CD4-positive, alpha-beta T cell treated with Interleukin-6 at 100 ng/mL for 8 hours (primary cell): ENCODE measurements at places on chromosomes 5 and 9.

- DNase-seq = no peak
These were observed 81.1 kb downstream of the CDO1 start for GRCh38 chr5:115735108-115735998.

DNA sequence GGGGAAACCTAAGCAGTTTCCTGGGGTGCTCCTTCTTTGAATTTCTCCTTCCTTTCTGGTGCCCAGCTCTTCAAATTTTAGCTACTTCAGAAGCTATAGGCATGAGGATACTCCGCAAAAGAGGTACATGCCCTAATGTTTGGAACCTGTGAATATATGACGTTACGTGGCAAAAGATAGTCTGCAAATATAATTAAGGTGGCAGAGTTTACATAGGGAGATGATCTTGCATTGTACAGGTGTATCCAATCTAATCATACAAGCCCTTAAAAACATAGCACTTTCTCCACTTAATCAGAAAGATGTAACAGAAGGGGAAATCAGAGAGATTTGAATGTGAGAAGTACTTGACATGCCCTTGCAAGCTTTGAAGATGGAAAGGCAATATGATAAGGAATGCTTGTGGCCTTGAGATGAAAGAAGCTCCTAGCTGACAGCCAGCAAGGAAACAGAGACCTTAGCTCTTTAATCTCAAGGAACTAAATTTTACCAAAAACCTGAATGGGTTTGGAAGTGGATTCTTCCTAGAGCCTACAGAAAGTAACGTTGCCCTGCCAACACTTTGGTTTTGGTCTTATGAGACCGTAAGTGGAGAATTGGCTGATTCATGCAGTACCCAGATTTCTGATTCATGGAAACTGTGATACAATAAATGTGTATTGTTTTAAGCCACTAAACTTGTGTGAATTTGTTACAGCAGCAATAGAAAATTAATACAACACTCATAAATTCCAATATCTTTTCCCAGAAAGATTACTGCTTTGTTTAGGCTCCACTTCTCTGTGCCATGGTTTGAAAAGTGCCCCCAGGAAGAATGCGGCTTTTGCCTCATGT lies 268.4 kb downstream of the FAM170A start:
- DNase-seq = no peak

DNA sequence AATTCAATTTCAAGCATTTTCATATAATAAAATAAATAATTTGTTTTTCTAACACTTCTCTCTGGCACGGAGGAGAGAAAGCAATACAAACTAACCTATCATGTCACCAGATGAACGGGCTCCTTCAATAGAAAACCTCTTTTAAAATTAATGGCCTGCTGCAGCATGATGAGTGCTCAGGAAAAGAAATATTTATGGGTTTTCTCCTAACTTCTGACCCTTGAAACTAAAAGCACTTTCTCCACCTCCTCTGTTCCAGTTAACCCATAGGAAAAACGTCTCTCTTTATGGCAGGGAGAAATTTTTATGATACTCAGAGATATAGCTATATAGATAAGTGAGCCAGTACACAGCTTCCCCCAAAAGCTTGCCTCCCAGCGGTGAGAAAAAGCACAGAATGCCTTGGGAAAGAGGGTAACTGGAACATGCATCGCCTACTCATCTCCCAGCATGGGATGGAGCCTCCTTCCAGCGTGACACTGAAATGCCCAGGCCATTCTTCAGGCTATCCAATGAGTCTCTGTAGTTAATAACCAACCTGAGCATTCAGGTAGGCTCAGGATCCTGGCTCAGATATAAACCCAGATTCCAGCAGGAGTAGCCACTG lies 963.0 kb upstream of the DMAC1 start:
- DNase-seq = no peak

- peak; percentile 48 for DNase-seq
These were observed 247.4 kb upstream of the RASA1 start for GRCh38 chr5:87020099-87020934.

- no peak for DNase-seq
These were observed 3.1 kb upstream of the RABL6 start for GRCh38 chr9:136804509-136805206.

DNA sequence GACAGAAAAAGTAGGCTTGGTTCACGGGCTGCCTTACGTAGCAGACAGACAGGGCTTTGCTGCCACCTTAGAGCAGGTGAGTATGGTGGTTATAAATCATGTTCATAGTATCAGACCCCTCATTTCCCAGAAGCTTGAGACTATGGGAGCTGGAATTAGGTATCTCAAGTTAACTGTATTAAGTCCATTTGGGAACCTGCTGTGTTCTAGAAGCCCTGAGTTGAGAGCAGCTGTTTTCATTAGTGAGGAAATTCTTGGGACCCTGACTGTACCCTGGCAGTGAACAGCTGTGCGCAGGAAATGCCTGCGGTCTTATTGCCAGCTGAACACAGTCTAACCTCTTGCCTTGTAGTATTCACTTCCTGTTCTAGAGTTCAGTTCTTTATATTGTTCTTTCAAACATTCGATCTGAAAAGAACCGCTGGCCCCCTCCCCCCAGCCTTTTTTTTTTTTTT lies 29.8 kb downstream of the UGCG start:
- peak; percentile 73 for DNase-seq

- no peak for DNase-seq
These were observed 181.3 kb upstream of the IL12B start for GRCh38 chr5:159511570-159511969.

GRCh38 chr5:167355346-167355745 lies 936.1 kb upstream of the WWC1 start:
- no peak for DNase-seq

DNA sequence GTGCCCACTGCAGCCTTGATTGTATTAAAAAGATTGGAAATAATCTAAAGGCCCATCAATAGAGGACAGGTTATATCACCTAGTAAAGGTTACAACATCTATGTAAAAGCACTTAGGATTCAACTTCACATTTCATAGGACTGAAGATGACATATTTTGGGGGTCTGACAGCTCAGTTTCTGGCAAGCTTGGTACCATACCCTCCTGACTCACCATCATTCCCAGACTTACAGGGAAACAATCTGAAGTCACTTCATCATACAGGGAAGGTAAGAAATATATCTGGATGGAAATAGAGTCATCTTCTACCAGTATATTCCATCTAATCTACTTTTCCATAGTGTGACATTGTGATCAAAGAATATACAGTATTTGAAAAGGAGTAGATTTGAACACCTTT lies 28.8 kb upstream of the DAB2 start:
- no peak for DNase-seq
